Psoas muscle (tissue), 8 donors: ENCODE measurements at places on chromosomes 4 and X. TPM values are rescaled to one million over a fixed set of nuclear protein-coding genes. Genes with fewer than 3 reads are reported as not detected.

- DNase-seq, result no peak
- H3K4me3 ChIP-seq, result no peak overlapping the region
These were observed 30.0 kb downstream of the PCGF3 start for GRCh38 chr4:735583-735982.

DNA sequence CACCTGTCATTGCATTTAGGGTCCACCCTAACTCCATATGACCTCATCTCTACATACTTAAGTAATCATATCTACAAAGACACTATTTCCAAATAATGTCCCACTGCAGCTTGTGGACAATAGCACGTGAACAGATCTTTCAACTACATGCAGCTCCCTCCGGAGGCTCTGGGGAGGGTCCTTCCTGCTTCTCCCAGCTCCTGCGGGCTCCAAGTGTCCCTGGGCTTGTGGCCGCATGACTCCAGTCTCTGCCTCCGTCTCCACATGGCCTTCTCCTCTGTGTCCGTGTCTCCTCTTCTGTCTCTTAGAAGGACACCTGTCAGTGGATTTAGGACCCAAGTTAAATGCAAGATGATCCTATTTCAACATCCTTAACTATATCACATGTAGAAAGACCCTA is 52.7 kb downstream of the ASMT start:
- H3K4me3 ChIP-seq, result no peak overlapping the region
- no peaks in the 10 kb centered on the region for H3K4me1 ChIP-seq
- H3K27me3 ChIP-seq, result no peaks in the 10 kb centered on the region
- H3K27ac ChIP-seq, result no peak overlapping the region

- H3K27me3 ChIP-seq, result no peaks in the 10 kb centered on the region
- DNase-seq, result no peak
- no peaks in the 10 kb centered on the region for H3K36me3 ChIP-seq
- no peak overlapping the region for H3K4me3 ChIP-seq
These were observed 20.2 kb upstream of the SETD7 start for GRCh38 chr4:139576219-139576618.

- H3K36me3 ChIP-seq, result no peaks in the 10 kb centered on the region
- H3K27me3 ChIP-seq, result no peaks in the 10 kb centered on the region
- no peak for DNase-seq
- H3K4me1 ChIP-seq, result no peaks in the 10 kb centered on the region
- H3K27ac ChIP-seq, result no peak overlapping the region
These were observed 123.0 kb downstream of the ENPP6 start for GRCh38 chr4:184094532-184095159.

DNA sequence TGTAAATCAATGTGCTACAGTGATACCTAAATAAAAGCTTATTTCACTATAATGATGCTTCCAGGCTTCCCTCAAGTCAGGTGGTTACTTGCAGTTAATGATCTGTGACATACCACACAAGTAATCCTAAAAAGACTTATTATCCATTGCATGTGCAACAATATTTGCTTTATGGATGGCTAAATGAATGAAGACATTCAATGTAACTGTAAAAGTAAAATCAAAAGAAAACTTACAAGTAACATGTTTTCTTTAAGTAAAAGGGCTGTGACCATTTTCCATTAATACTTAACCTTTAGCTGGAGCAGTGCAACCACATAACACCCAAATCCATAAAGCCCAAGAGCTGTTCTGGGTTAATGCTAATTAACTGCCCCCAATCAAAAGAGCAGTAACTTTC is 42.6 kb downstream of the RAB28 start:
- H3K4me3 ChIP-seq, result no peak overlapping the region
- no peaks in the 10 kb centered on the region for H3K4me1 ChIP-seq
- H3K27ac ChIP-seq, result no peak overlapping the region
- no peaks in the 10 kb centered on the region for H3K36me3 ChIP-seq
- H3K27me3 ChIP-seq, result no peaks in the 10 kb centered on the region

GRCh38 chr4:173301518-173302201 is 32.5 kb downstream of the HMGB2 start:
- no peaks in the 10 kb centered on the region for H3K36me3 ChIP-seq
- H3K4me1 ChIP-seq, result no peaks in the 10 kb centered on the region
- no peak for DNase-seq
- H3K27ac ChIP-seq, result no peak overlapping the region

- peak overlapping the region; percentile 79 for H3K4me3 ChIP-seq
- no peaks in the 10 kb centered on the region for H3K36me3 ChIP-seq
- H3K27me3 ChIP-seq, result no peaks in the 10 kb centered on the region
- H3K4me1 ChIP-seq, result peaks cover 6% of the 10 kb centered on the region
- peak overlapping the region; percentile 92 for H3K27ac ChIP-seq
These were observed 1.2 kb downstream of the TCEANC start for GRCh38 chrX:13654116-13654515.

- no peak overlapping the region for H3K4me3 ChIP-seq
- H3K4me1 ChIP-seq, result no peaks in the 10 kb centered on the region
- H3K36me3 ChIP-seq, result no peaks in the 10 kb centered on the region
- no peak overlapping the region for H3K27ac ChIP-seq
- H3K27me3 ChIP-seq, result no peaks in the 10 kb centered on the region
These were observed 19.9 kb upstream of the MXD4 start for GRCh38 chr4:2281575-2282343.

- H3K4me1 ChIP-seq, result no peaks in the 10 kb centered on the region
- H3K36me3 ChIP-seq, result no peaks in the 10 kb centered on the region
- no peaks in the 10 kb centered on the region for H3K27me3 ChIP-seq
- no peak for DNase-seq
- no peak overlapping the region for H3K4me3 ChIP-seq
These were observed 168.4 kb upstream of the NRK start for GRCh38 chrX:105653891-105654290.

- H3K36me3 ChIP-seq, result no peaks in the 10 kb centered on the region
- H3K4me1 ChIP-seq, result no peaks in the 10 kb centered on the region
- DNase-seq, result no peak
- H3K27me3 ChIP-seq, result no peaks in the 10 kb centered on the region
- no peak overlapping the region for H3K4me3 ChIP-seq
These were observed 77.4 kb downstream of the PLAC1 start for GRCh38 chrX:134580907-134581306.

DNA sequence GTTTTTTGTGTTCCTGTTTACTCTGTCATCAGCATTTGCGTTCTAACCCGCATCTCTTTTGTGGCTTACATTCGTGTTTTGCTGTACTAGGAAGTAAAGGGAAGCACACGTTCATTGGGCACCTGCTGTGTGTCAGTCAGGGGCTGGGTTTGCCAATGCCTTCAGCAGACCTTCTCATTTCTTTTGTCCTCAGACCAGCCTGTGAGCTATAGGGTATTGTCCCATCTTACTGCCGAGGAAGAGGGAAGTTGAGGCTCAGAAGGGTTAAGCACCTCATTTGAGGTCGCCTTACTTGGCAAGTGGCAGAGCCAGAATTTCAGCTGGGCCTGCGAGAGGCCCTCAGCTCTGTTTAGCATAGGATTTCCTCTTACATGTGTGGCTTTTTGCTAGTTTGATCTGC is 8.7 kb downstream of the TBC1D14 start:
- no peak for DNase-seq
- H3K27me3 ChIP-seq, result no peaks in the 10 kb centered on the region
- H3K4me3 ChIP-seq, result no peak overlapping the region
- no peaks in the 10 kb centered on the region for H3K36me3 ChIP-seq
- peak overlapping the region; percentile 67 for H3K27ac ChIP-seq

GRCh38 chr4:17709763-17710068 is 71.7 kb downstream of the FAM184B start:
- no peak for DNase-seq
- H3K27me3 ChIP-seq, result no peaks in the 10 kb centered on the region
- H3K36me3 ChIP-seq, result no peaks in the 10 kb centered on the region
- H3K27ac ChIP-seq, result no peak overlapping the region
- no peak overlapping the region for H3K4me3 ChIP-seq

- H3K4me3 ChIP-seq, result peak overlapping the region; percentile 17
- no peak for DNase-seq
- H3K27ac ChIP-seq, result peak overlapping the region; percentile 56
- no peaks in the 10 kb centered on the region for H3K27me3 ChIP-seq
These were observed 26.9 kb downstream of the AFF1 start for GRCh38 chr4:86961605-86962295.

DNA sequence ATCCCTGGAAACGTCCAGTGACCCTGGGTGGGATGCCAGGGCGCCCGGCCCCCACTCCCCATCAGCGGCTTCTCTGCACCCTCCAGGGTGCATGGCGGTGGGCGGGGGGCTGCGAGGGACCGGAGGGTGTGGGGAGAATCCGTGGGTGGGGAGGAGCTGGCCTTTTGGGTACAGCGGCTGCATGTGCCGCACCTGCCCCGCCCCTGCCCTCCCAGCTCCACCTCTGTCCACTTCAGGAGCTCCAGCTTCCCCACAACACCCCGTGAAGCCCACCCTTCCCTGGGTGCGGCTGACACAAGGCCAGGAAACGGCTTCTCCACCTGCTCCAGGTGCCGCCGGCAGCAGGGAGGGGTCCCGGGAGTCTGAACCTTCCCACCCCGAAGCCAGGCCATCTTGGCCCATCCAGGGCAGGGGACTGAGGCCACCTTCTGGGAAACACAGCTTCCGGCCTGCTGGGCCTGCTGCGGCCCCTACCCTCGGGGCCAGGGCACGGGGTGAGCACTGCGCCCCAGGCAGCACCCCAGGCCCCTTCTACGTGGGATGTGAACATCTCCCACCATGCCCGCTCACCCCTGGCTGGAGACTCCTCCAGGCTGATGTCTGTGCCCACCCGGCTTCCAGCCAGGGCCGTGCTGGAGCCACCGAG is 34.6 kb downstream of the CPLX1 start:
- H3K27ac ChIP-seq, result no peak overlapping the region
- H3K4me3 ChIP-seq, result no peak overlapping the region
- no peaks in the 10 kb centered on the region for H3K4me1 ChIP-seq
- peaks cover 34% of the 10 kb centered on the region for H3K27me3 ChIP-seq

SPIN2A gene
- 0.12 TPM for total RNA-seq

C4orf54 gene
- total RNA-seq, result 58.1 TPM

CSN1S1 gene
- total RNA-seq, result not detected
